ENCODE measurements at places on chromosomes 2 and 18. TPM values are rescaled to one million over a fixed set of nuclear protein-coding genes. Genes with fewer than 3 reads are reported as not detected.

Gene ZSWIM2
- not detected for total RNA-seq

Gene MC2R
- not detected for total RNA-seq

Gene DSG2
- 49.6 TPM for total RNA-seq

Gene ATOH8
- 29.6 TPM for total RNA-seq

Gene KHK
- 4.0 TPM for total RNA-seq

Gene MYO5B
- total RNA-seq: 1.1 TPM

Gene PROKR1
- not detected for total RNA-seq

Gene PJVK
- 1.1 TPM for total RNA-seq

DNA sequence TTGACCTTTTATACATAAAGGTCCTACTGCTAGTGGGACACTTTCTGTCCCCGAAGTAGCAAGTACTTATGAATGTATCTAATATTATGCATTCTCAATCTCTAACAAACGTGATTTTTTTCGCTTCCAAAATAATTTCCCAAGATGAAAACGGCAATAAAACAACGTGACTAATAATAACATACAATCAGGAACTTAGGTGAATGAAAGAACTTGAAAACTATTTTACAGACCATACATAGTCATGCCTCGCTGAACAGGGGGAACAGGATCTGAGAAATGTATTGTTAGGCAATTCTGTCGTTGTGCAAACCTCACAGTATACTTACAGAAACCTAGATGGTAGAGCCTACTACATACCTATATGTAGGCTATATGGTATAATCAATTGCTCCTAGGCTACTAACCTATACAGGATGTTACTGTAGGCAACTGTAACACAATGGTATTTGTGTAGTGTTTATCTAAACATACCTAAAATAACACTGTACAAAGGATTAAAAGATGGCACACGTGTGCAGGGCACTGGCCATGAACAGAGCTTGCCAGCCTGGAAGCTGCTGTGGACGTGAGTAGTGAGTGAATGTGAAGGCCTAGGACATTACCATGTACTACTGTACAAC is 2.5 kb downstream of the RTN4 start:
- no peak for DNase-seq

- DNase-seq: no peak
These were observed 12.2 kb upstream of the SKOR2 start for GRCh38 chr18:47263430-47264307.

DNA sequence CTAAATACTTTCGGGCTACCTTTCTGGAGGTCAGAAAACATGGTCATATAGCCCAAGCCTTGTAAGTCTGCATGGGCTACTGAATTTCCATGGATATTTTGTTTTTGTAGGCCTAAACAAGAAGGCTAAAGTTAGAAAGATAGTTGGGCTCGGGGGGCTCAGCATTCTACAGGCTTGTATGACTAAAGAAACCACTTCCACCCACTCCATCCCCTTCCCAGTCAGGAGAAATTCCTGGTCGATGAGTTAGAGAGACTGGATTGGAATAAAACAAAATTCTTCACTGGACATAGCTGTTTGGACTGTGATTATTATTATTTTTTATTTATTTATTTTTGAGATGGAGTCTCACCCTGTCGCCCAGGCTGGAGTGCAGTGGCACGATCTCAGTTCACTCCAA is 539.4 kb upstream of the TNP1 start:
- no peak for DNase-seq

DNA sequence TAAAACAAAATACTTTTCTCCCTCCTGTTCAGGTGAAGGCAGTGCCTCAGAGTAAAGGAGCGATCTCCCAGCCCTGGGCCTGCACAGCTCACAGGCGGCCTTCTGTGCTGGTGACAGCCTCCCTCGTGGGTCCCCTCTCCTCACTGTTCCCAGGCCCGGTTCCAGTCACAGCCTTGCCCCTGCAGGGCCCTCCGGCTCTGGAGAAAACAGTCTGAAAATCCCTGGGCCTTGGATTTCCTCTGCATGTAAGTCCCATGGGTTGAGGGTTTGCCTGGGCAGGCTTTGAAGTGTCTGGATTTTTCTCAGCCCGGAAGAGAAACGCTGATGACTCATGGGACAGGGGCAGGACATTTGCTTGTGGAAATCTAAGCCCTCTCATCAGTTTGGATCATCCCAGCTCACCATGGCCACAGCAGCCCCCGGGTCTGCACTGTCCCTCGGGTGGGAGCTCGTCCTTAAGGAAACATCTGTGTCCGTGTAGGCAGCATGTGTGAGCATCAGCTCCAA is 186.1 kb upstream of the RAB12 start:
- no peak for DNase-seq

DNA sequence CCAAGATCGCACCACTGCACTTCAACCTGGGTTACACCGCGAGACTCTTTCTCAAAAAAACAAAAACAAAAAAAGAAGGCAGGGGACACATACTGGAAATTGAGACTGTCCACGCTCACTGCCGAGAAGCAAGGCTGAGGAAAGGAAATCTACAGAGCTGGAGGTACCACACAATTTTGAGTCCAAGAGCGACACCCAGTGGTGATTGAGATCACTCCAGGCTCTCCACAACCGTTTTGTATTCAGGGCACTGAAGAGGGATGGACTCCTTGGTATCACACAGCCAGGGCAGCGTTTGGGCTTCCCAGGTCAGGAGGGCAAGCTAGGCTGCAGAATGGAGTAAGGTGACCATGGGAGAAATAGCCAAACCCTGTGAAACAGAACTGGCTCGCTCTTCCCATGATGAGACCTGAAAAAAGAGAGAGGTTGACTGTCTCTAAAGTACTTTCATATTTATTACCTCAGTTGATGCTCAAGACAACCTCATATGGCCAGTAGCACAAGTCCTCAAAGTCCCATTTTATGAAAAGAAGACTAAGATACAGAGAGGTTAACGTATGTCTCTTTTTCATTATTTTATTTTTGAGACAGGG is 74.5 kb upstream of the YPEL5 start:
- peak; percentile 45 for DNase-seq

- no peak for DNase-seq
These were observed 2.2 kb downstream of the DNER start for GRCh38 chr2:229712136-229712535.

DNA sequence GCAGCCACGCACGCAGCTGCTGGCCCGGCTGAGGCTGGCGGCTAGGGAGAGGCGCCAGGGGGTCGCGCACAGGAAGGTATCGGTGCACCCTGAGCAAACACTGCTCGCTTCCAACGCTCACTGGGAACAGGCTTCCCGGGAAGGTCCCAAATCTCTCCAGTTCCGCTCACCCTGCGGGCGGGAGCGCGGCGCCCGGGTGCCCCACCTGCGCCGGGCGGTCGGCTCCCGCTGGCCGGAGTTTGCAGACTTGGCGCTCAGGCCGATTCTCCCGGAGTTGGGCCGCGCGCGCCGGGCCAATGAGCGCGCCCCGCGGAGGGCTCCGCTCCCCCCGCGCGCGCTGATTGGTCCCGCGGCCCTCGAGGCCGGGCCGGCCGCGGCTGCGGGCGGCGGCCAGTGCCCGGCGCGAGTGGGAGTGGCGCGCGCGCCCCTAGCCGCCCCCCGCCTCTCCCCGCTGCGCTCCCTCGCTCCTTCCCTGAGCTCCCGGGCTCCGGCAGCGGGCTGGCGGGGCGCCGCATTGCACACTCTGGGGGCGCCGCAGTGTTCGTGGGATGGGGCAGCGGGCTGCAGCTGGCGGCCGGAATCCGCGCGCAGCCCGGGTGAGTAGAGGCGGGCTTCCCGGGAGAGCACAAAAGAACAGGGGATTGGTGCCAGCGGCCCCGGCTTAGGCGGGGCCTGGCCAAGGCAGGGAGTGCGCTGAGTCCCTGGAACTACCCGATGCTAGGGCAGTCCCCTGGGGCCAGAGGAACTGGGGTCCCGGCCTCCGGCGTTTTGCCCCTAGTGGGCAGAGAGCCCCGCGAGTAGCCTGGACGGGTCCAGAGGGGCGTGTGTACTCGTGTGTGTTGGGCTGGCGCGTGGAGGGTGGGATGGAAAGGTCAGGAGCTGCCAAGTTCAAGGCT is at the start of gene LYPD6:
Gene LYPD6, plus strand, starts transcription at position 461 of the 896 bp plus-strand sequence. CDS start 107,122 bp downstream, outside the sequence.
- peak; percentile 85 for DNase-seq

GRCh38 chr2:136006658-136007057 is 21.2 kb upstream of the DARS1 start:
- DNase-seq: no peak

- DNase-seq: no peak
These were observed 135.0 kb downstream of the FIGN start for GRCh38 chr2:163600801-163601200.

DNA sequence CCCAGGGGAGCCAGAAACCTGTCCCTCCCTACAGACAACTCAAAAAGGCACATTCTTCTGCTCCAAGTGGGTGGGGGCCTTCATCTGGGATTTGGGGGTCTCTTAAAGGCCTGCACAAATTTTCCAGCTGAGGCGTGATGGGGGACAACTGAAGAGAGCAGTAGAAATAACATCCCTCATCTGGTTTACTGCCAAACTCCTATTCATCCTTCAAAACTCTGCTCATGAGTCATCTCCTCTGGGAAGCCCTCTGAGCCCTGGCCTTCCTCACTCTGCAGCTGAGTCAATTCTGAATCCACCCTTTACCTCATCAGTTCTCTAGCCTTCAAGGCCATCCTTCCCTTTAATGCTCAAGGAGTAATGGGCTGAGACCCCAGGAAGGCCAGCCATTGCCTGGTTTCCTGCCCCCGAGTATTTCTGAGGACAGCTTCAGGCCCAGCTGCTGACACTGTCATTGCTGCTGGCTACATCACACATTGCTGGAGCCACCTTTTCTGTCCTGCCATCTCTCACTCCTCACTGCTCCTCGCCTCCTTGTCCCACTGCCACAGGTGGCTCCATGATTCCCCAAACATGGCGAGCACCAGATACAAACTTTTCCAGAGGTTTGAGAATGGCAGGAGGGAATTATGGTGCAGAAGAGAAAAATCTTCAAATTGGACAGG is 32.2 kb upstream of the GLI2 start:
- no peak for DNase-seq

GRCh38 chr2:24382363-24383073 is 22.2 kb upstream of the ITSN2 start:
- peak; percentile 59 for DNase-seq

GRCh38 chr2:96400049-96401000 is 64.8 kb downstream of the NCAPH start:
- no peak for DNase-seq

DNA sequence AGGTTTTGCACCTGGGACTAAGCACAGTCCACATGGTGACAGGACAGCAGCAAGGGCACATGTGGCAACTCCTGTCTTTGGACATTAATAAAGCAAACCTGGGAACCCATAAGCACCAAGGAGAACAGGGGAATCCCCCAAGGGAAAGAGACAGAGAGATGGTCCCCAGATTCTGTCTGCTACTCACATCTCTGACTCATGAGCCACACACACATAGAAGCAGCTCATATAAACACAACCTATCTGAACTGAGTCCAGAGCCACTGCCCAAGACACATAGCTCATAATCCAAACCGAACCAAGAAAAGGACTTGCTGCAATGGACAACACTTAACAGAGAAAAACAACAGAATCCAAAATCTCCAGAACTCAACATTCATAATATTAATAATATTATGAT is 82.5 kb downstream of the OSBPL1A start:
- no peak for DNase-seq

- DNase-seq: no peak
These were observed 277.7 kb upstream of the HNRNPA3 start for GRCh38 chr2:176934869-176935415.

DNA sequence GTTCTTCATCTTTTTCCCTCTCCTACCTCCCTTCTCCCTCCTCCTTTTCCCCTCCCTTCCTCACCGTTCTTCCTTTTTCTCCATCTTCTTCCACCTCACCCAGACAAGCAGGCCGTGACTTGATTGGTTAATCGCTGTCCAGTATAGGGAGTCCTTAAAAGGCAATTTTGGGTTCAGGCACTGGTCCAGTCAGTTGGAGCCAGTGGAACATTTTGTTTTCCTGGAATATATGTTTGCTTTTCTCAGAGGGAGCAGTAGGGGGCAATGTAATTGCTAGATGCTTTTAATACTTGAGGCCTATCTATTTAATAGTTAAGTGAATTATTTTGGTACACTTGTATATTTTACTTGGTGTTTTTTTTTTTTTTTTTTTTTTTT is 15.0 kb downstream of the ELAC1 start:
- DNase-seq: no peak

GRCh38 chr2:235614900-235615712 is 121.3 kb downstream of the AGAP1 start:
- peak; percentile 65 for DNase-seq

- no peak for DNase-seq
These were observed 316.8 kb downstream of the AFF3 start for GRCh38 chr2:99825630-99826029.

GRCh38 chr2:241509155-241509784 is 886 bp upstream of the STK25 start:
- DNase-seq: peak; percentile 57

- DNase-seq: peak; percentile 62
These were observed 62.1 kb downstream of the RND3 start for GRCh38 chr2:150425121-150425955.

GRCh38 chr2:232925821-232926156 is 55.7 kb downstream of the SNORC start:
- no peak for DNase-seq

DNA sequence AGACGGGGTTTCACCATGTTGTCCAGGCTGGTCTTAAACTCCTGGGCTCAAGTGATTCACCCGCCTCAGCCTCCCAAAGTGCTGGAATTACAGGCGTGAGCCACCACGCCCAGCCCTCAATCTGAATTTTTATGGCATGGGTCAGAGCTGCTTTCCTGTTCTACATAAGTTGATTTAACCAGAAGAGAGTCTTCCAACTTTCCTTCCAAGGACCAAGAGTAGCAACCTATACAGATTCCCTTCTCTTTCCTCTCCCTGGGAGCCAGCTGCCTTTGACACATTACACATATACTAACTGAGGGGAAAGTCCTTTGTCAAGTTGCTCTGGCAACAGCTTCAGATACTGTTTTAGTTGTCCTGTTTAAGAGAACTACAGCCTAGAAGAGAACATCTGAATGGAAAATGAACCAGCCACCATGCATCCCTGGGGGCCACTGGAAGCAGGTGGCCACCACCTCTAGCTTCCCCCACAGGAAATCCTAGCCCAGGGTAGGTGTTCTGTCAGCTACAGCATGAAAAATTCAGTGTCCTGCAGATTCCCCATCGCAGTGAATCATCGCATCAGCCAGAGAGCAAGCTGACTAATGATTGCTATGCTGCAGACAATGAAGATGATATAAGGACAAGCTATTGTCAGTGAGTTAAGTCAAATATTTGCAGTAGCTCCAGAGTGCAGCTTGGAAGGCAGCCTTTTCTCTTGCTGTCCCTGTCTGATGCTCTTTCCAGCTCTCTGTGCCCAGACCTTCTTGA is 62.9 kb downstream of the POMC start:
- DNase-seq: no peak

Data from left ventricle myocardium superior (tissue), 1 donor.